T-cell (primary cell): ENCODE measurements at places on chromosomes 13 and 19.

DNA sequence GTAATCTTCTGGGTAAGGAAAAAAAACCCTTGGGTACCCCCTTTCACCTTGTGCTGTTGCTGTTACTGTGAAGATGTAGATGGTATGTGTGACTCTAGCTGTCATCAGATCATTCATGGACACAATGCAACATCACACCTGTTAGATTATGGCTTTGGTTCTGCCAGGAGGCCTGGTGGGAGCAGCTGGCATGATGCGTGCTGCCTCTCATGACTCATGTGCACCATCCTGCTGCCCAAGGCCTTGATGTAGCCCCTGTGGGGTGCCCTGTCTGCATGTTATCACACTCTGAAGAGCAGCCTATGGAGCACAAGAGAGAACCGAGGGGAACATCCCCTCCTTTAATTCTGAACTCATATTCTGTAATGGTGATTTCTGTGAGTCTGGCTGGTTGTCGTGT lies 57.7 kb upstream of the TEX29 start:
- DNase-seq = no peak

GRCh38 chr13:36918246-36919131 lies 1.5 kb downstream of the SMAD9 start:
- no peak for DNase-seq

DNA sequence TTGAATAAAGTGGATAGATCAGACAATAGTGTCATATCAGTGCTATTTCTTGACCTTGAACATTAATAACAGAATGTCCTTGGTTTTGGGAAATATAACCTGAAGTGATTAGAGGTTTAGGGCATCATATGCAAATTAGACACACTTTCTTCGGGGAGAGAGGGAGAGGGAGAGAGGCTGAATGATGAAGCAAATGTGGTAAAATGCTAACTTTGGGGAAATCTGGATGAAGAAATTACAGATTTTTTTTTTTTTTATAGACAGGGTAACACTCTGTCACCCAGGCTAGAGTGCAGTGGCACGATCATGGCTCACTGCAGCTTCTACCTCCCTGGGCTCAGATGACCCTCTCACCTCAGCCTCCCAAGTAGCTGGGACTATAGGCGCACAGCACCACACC lies 3.9 kb upstream of the NCR1 start:
- DNase-seq = no peak

DNA sequence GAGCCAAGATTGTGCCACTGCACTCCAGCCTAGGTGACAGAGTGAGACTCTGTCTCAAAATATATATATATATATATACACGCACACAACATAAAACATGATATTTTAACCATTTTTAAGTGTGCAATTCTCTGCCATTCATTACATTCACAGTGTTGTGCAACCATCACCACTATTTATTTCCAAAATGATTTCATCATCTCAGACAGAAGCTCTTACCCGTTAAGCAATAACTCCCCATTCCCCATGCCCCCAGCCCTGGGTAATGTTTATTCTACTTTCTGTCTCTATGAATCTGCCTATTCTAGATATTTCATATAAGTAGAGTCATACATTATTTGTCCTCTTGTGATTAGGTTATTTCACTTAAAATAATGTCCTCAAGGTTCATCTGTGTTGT lies 20.3 kb downstream of the WDR88 start:
- DNase-seq = no peak

DNA sequence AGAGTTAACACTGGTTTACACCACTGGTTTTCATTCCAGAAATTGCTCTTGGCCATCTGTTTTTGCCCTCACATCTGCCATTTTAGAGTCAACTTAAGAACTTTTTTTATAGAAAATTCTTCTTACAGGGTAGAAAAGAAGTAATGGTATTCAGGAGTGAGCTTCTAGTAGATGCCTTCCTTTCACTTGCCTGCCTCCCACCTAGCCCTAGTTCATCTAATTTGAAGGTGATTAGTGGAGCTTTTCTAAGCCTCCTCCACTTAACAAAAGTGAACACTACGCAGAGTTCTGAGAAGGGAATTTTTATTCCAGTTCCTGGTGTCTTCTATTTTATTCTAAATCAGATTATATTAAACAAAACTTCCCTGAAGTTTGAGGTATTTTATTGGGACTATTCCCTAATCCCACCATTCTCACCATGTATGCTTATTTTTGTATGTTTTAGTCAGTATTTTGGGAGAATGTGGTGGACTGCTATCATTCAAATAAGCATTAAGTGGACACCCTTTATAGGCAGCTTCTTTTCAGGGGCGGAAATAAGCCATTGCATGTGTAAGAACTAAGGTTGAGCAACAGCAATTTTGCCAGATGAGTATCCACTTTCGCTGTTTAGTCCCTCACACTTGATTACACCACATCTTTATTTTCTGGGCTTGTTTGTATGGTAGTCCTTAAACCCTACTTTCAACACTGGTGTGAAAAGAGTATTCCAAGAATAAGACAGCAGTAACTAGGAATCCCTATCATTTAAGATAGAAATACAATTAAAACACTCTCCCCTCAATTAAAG lies 156.9 kb downstream of the ENOX1 start:
- DNase-seq = no peak

DNA sequence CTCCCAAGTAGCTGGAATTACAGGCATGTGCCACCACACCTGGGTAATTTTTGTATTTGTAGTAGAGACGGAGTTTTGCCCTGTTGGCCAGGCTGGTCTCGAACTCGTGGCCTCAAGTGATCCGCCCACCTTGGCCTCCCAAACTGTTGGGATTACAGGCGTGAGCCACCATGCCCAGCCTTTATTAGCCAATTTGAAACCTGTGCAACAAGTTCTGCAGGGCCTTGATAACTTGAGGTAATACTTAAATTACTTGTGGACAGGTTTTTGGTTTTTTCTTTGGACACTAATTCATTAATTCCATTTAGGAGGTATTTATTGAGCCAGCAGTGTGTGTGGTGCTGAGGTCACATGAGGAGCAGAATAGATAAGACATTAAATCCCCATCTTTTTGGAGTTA lies 39.5 kb downstream of the ARHGAP35 start:
- DNase-seq = no peak

DNA sequence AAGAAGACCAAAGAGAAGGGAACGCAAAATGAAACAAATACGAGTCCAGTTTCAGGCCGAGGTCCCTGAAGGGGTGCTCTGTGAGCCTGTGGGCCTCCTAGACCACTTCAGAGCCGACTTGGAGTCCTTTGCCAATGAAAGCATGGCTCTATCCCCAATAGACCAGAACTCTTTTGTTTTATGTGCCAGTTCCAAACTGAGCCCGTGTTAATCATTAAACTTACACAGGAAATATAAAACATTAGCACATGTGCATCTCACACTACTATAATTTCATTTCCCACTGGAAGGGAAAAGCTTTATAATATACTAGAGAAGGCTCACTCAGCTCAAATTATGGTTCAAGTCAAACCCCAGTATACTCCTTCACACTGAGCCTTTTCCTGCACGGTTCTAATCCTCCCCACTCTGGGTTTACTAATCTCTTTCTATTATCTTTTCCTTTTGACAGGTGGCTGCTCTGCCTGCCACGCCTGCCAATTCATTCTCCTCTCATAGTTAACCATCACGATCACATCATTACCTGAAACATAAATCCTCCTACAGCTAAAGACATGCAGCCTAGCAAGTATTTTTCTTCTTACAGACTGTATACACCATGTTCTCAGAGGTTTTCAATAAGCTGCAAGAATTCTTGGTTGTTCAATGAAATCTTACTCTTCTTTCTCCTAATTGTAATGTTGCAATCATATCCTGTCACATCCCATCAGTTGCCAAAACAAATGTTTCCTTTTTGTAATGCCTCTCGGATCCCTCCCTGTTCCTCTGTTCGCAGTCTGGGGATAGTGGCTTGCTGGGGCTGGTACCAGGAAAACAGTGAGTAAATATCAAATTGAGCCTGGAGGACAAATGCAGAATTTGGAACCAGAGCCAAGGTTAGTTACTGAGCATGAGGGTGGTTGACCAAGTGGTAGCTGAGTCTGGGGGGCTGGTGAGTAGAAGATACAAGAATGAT lies 18.8 kb upstream of the WASF3 start:
- DNase-seq = no peak

DNA sequence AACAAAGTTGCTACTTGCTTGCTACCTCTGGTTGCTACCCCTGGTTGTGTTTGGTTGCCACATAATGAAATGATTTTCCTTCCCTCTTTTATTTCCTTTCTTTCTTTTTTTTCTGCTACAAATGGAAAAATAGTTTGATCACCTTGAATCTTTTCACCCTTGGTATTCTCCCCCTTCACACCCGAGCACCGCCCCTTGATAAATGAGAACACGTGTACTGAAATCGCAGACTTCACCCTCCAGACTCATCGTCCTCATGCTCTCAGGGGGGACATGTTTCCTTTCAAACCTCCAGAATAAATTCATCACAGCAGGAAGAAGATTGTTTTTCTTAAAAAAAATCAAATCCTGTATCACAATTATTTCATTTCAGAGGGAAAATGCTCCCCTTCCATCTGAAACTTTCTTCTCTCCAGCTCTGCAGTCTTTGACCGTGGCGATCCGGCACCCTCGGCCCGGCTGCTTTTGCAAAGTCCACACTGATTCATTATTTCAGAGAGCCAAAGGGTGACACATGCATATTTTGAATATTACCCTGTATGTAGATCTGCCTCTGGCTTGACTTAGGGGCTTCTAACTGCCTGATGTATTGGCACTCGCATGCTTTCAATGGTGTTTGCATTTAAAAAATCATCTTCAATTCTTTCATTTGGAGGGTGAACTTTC lies 222.6 kb upstream of the MAB21L1 start:
- DNase-seq = no peak

- no peak for DNase-seq
Observed at GRCh38 chr13:49395878-49396380, 47.9 kb downstream of the CAB39L start.

GRCh38 chr19:43778651-43779050 lies 2.1 kb downstream of the KCNN4 start:
- no peak for DNase-seq

DNA sequence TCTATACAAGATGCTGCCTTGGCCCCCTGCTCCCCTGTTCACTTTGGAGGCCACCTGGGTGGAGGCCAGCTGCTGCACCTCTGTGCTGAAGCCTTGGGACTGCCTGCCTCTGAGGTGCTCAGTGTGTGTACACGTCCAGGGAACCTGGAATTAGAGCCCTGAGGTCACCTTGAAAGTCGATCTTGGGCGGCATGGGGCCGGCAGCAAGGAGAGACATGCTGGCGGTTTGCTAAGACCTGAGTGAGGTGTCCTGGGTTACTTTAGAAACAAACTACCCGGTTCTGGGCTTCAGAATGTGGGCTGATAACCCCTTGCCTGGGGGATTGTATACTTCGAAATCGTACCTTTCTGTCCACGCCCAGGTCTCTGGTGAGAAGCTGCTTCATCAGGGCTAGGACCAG lies 25.5 kb downstream of the TSSK6 start:
- no peak for DNase-seq

DNA sequence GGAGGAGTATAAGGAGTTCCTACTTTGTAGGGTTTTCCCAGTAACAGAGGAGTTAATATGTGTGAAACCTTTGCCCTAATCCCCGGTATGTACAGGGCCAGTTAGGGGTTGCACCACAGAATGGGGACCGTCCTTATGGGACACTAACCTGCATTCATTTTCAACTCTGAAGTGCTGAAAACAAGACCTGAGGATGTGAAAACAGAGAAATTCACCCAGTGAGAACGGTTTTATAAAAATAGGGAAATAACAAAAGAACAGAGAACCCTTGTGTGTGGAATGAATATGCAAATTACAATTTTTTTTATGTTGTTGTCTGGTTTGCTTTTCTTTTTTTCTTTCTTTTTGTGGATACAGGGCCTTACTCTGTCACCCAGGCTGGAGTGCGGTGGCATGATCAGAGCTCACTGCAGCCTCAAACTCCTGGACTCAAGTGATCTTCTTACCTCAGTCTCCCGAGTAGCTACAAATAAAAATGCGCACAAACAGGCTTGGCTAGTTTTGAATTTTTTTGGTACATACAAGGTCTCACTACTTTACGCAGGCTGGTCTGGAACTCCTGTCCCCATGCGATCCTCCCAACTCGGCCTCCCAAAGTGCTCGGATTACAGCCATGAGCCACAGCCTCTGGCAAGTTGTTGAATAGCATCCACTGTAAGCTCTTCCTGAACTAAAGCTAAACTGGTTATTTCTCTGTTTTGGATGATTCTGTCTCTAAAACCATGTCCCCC lies 10.6 kb downstream of the CLC start:
- no peak for DNase-seq

DNA sequence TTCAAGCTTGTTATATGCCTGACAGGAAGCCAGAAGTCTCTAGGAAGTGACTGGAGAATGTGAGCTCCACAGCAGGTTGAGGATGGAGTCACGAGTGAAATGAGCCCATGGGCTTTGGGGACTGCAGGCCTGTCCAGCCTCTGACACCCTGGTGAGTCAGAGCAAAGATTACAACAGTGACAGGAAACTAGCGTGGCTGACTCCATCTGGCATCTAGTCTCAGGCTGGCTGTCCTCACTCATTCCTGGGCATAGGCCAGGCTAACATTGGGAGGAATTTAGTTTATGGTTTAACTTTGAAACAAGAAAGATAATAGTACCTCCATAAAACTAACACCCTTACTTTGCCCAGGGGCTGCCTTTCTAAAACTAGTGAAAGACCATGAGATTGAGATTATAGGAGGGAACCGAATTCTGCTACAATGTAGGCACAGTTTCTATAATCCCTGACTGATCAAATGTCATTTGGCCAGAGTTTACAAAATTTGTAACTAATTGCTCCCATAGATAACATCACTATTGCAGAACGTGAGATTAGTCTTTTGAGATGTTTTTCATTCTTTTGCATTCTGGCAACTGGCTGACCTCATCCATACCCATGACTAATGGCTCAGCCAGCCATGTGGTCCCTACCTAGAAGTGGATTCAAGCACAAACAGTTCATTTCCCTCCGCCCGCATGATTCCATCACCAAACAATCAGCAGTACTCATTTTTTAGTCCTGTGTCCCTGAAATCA lies 28.4 kb downstream of the PSG1 start:
- no peak for DNase-seq

DNA sequence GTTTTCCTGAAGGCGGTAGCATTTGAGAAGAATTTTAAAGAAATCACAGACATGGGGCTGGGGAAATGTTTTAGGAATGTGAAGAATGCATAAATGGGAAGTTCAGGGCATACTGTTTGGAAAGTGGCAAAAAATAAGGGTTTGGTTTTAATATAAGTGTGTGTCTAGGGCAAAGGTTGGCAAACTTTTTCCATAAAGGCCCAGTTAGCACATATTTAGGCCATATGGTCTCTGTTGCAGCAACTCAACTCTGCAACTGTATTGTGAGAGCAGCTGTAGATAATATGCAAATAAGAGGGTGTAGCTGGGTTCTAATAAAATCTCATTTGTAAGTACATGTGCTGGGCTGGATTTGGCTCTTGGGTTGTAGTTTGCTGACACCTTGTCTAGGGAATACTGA lies 521.9 kb downstream of the DIAPH3 start:
- no peak for DNase-seq

GRCh38 chr19:11091703-11092153 lies 2.5 kb downstream of the LDLR start:
- peak; percentile 37 for DNase-seq

GRCh38 chr13:99269627-99270241 lies 11.6 kb upstream of the GPR18 start:
- peak; percentile 21 for DNase-seq

GRCh38 chr13:44620057-44620456 lies 43.9 kb upstream of the TSC22D1 start:
- no peak for DNase-seq
